ENCODE measurements at places on chromosomes 7 and 10.
A peak's percentile ranks its signal among the peaks of the same experiment; 100 is the strongest.

GRCh38 chr7:155509725-155510551 lies 36.4 kb downstream of the CNPY1 start:
- no peak for DNase-seq

GRCh38 chr10:6603142-6604125 lies 23.4 kb upstream of the PRKCQ start:
- no peak for DNase-seq

GRCh38 chr10:93712593-93712992 lies 10.2 kb upstream of the FRA10AC1 start:
- no peak for DNase-seq

DNA sequence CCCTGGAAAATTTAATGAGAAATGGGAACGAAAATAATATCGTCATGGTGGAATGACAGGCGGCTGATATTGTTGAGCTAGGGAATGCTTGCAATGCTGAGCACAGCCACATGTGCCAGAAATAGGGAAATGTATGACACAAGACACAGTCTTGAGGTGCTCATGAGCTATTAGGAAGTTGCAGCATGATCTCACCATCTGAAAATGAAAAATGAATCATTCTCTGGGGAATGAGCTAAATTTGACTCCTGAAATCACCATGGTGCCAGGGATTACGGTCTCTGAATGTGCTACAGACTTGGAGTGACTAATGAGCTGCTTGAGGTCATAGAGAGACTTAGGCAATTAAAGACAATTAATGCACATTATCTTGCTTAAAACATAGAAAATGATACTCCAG lies 845.0 kb downstream of the CNTNAP2 start:
- peak; percentile 51 for DNase-seq

DNA sequence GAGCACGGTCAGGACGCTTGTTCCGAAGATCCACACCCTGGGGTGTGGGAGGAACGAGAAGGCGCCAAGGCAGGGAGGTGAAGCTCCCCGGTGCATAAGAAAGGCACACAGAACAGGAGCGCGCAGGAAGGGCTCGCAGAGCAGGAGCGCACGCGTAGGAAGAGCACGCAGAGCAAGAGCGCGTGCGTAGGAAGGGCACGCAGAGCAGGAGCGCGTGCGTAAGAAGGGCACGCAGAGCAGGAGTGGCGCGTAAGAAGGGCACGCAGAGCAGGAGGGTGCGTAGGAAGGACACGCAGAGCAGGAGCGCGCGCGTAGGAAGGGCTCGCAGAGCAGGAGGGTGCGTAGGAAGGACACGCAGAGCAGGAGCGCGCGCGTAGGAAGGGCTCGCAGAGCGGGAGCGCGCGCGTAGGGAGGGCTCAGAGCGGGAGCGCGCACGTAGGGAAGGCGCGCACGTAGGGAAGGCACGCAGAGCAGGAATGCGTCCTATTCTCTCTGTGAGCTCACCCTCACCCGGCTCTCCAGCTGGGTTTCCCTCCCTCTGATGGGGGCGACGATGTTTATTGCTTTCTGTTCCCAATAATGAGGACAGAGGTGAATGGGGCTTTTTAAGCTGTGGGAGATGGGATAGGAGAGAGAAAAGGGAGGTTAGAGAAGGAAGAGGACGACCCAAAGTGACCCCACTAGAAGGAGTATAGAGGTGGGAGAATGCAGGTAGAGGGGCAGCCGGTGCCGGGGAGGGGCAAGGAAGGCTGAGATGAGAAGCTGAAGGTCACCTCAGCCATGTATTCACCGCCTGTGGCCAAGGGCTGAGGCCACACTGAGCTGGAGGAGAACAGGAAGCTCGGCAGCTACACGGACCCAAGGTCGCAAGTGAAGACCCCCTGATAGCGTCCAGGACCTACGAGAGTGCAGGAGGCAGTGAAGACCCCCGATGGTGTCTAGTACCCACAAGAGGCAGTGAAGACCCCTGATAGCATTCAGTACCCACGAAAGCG lies 423.2 kb downstream of the PTPRN2 start:
- DNase-seq = no peak

DNA sequence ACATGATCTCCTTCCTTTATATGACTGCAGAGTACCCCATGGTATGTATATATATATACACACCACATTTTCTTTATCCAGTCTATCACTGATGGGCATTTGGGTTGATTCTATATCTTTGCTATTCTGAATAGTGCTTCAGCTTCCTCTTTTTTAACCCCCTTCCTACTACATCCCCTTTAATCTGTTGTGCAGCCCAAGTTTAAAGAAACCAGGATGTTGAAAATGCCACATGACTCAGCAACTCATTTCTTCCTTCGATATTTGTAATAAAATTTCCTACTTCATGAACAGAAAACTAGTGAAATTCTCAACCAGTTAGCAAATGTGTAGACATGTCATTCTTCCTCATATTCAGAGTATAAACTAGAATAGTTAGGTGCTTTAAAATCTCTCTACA lies 1245.7 kb upstream of the SORCS1 start:
- no peak for DNase-seq

GRCh38 chr7:152342796-152343195 lies 93.0 kb downstream of the KMT2C start:
- DNase-seq = no peak

DNA sequence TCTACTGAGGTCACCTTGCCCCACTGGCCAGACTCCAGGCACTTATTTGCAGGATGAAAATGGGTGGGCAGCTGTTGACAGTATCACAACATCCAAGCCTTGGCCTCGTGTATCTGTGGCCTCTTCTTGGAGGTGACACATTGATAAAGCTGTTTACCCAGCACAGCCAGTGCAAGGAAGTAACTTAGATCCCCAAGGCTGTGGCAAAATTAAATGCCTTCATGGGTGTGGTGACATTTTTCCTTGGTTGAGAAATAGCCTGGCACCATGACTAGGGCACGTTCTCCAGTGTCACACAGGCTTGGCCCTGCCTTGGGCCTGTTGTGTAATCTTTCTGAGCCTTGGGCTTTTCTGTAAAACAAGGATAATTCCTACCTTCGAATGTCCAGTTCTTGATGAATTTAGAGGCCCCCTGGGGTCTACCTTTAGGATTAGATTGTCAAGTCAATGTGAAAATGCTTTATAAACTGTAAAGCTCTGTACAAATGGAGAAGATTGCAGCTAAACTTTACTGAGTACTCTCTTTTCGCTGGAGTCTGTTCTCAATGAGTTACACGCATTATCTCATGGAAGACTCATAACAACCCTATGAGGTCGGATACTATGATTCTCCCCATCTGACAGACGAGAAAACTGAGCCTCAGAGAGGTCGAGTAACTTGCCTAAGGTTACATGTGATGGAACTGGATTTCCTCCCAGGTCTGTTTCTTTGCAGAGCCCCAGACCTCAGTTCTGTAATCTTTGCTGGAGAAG lies 46.7 kb upstream of the LOXL4 start:
- DNase-seq = peak; percentile 69

- DNase-seq = no peak
Measured at GRCh38 chr7:85475476-85475875, 288.6 kb upstream of the SEMA3D start.

- no peak for DNase-seq
Measured at GRCh38 chr7:134024739-134025138, 102.4 kb upstream of the LRGUK start.

- DNase-seq = no peak
Measured at GRCh38 chr10:96794836-96795733, 37.0 kb upstream of the LCOR start.

DNA sequence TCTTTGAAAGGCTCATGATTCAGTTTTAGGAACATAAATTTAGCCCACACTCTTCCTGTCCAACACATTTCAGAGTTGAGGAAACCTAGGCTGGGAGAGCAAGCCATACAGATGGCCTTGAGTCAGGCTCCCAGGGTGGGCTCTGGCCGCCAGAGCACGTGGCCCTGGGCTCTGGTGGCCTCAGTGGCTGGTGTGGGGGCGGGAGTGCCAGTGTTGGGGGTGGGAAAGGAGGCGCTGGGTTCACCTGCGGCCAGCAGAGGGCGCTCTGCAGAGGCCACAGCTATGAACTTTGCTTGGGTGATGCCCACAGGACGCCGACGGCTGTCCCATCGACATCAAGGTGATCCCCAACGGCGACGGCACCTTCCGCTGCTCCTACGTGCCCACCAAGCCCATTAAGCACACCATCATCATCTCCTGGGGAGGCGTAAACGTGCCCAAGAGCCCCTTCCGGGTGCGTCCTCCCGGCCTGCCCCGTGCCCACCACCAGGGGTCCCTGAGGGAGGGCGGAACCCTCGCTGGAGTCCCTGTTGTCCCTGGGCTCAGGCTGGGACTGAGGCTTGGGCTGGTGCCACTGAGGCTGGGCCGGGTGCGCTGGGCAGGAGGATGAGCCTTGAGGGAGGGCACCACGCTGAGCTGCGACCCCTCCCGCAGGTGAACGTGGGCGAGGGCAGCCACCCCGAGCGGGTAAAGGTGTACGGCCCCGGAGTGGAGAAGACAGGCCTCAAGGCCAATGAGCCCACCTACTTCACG lies 11.9 kb downstream of the FLNC start:
- DNase-seq = peak; percentile 43

- no peak for DNase-seq
Measured at GRCh38 chr10:16481052-16481728, 40.5 kb downstream of the C1QL3 start.

DNA sequence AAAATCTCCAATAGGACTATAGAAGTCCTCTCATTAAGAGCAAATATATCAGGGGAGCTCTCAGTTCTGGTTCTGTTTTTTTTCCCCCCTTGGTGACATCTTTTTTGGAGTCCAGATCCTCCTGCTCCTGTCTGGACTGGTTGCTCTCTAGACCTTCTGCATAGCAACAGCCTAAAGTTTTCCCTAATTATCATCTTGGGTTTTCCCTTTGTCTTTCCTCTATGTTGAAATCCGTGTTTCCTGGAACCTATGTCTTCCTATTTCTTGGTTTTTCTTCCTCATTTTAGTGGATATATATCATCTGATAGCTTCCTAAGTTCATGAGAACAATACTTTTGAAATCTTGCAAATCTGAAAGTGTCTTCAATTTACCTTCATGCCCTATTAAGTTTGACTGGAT lies 29.7 kb upstream of the MTERF1 start:
- DNase-seq = no peak

- no peak for DNase-seq
Measured at GRCh38 chr10:45282061-45282460, 33.3 kb downstream of the OR13A1 start.

GRCh38 chr7:56105508-56105907 lies 768 bp downstream of the CHCHD2 start:
- DNase-seq = peak; percentile 86

GRCh38 chr7:22726345-22726906 lies 574 bp upstream of the IL6 start:
- peak; percentile 85 for DNase-seq

DNA sequence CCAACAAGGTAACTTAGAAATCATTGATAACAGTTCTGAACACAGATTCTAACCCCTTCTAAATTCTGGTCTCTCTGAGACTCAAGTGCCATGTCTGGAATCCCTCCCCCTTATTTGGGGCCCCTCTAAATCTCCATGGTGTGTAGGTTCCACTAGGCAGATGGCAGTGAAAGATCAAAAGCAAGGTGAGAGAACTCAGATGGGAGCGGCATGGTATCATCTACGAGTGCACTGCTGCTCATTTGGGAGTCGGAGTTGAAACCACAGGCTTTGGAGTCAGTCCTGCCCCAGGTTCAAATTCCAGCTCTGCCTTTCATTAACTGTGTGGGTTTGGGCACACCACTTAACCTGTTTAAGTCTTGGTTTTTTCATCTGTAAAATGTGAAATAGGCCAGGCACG lies 72.6 kb downstream of the MTURN start:
- no peak for DNase-seq

DNA sequence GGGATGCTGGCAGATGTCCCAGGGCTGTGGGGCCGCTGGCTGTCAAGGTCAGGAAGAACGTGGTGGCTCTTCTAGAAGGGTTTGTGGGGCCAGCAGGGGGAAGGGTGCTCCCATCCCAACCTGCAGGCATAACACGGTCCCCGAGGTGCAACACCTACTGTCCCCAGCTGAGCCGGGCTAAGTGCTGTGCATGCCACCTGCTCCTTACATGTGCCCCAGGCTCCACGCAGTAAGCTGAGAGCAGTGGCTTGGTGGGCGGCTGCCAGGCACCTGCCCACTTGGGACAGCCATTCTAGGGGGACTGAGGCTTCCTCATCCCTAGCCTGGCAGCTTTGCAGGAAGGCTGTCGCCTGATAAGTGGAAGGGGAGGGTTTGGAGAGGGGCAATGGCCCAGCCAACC lies 14.2 kb upstream of the ZNF735 start:
- no peak for DNase-seq

- DNase-seq = peak; percentile 60
Measured at GRCh38 chr10:35386594-35387174, 50.4 kb downstream of the CCNY start.

GRCh38 chr10:24114556-24114955 lies 94.4 kb upstream of the KIAA1217 start:
- no peak for DNase-seq

- peak; percentile 16 for DNase-seq
Measured at GRCh38 chr10:119517235-119518141, 25.0 kb downstream of the RGS10 start.

- DNase-seq = no peak
Measured at GRCh38 chr10:15254808-15255648, 86.5 kb upstream of the NMT2 start.

- DNase-seq = no peak
Measured at GRCh38 chr7:131104596-131105293, 222.9 kb upstream of the MKLN1 start.

- DNase-seq = peak; percentile 66
Measured at GRCh38 chr7:113289140-113289740, 170.9 kb upstream of the SMIM30 start.

- DNase-seq = no peak
Measured at GRCh38 chr10:62746951-62747729, 57.4 kb upstream of the ADO start.

- DNase-seq = no peak
Measured at GRCh38 chr7:141027043-141027442, 12.3 kb upstream of the MRPS33 start.

GRCh38 chr10:70258216-70258615 lies 25.0 kb upstream of the PPA1 start:
- no peak for DNase-seq

DNA sequence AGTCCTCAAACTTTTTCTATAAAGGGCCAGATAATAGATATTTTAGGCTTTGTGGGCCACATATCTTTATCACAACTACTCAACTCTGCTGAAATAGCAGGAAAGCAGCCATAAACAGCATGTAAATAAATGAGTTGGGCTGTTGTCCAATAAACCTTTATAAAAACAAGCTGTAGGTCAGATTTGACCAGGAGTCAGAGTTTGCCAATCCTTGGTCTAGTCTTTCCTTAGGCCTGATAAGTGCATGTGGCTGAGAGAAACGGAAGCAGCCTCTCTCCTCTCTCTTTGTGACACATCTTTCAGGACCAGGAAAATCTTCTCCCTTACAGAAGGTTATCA lies 724.5 kb downstream of the GRID1 start:
- no peak for DNase-seq

- DNase-seq = peak; percentile 73
Measured at GRCh38 chr10:127853868-127854768, 38.6 kb downstream of the CLRN3 start.

GRCh38 chr10:69262292-69262751 lies 16.0 kb upstream of the HK1 start:
- no peak for DNase-seq

Data from epithelial cell of esophagus (primary cell).